ENCODE measurements at places on chromosomes 16 and 17.

DNA sequence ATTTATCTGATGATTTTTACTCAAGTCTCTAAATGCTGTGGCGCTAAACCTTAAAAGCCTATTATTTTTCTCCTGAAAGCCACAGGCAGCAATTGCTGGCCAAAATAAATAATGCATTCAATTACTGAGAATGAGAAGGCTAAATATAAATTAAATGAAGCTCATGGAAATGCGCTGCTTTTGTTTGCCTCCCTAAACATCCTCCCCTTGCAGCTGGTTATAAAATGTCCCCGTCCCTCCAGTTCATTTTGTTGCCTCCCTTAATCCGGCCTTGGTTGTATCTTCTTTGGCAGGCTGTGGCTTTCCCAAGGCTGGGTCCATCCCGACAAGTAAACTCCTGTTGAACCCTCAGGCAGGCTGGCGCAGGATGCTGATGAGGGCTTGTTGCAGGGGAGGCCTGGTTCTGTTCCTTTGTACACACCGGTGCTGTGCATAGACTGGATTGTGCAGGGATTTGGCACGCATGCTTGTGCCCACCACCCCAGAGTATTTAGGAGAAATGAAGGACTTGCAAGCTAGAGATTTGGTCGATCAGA lies 62.7 kb downstream of the KNOP1 start:
- DNase-seq = no peak

DNA sequence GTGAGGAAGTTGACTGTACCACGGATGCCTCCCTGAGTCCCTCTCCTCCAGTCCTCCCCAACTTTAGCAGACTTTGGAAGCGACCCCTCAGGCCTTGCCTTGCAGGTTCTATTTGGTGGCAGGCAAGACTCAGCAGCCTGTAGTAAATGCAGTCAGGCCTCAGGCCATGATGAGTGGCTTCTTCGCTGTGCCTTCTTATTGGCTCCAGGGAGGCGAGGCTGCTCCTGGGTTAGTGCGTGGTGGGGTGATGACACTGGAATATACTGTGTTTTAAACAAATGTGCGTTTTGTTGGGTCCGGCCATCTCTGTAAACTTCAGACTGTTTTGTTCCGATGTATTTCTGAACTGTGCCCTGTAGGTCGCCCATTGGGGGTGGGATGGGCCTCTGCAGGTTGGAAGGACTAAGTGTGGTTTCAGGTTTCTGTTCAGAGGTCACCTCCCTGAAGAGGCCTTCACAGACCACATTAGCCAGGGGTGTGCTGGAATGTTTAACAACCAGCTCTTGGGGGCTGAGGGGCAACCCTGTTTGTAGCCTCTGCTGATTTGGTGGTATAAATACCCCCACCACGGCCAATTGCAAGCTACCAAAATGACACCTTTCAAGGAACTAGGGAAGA lies 62.5 kb downstream of the CYLD start:
- DNase-seq = no peak

DNA sequence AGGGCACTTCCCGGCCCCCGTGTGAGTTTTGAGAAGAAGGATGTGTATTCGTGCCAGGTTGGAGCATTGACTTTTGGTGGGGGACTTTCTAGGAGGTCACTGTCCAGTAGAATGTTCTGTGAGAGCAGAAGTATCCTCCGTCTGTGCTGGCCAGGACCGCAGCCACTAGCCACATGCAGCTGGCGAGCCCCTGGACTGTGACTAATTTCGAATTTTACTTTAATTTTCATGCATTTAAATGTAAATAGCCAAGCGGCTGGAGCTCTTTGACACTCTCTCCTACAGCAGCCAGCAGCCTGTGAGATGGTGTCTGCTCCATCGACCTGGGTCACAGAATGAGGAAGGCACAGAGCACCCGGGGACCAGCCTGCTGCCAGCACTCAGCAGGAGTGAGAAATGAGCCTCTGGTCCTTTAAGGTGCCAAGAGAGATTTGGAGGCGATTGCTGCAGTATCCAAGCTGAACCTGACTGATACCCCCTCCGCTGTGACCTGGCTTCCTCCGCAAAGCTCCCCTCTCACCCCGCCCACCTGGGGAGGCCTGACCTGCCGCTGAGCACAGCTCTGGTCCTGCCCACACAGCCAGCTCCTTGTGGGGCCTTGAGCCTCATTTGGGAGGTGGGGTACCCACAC lies 7.8 kb downstream of the ATP2A3 start:
- no peak for DNase-seq

- no peak for DNase-seq
These were observed 3.7 kb upstream of the ERN1 start for GRCh38 chr17:64133546-64134215.

DNA sequence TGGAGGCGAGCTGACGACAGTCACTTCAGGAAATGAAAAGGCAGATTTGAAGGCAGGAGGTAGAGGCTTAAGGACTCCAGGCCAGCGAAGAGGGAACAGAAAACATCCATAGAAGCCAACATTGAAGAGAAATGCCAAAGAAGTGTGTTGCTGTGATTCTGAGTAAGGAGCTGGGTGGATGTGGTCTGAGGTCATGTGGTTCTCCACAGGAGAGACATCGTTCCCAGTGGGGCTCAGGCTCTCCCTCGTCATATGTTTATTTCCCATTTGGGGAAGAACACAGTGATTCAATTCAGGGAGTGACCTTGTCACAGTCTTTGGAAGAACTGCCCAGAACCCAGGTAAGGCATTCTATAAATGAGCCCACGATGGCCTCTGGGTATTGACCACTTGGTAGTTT lies 6.6 kb upstream of the PMP22 start:
- no peak for DNase-seq

GRCh38 chr17:50188921-50189549 lies 12.4 kb downstream of the COL1A1 start:
- no peak for DNase-seq

DNA sequence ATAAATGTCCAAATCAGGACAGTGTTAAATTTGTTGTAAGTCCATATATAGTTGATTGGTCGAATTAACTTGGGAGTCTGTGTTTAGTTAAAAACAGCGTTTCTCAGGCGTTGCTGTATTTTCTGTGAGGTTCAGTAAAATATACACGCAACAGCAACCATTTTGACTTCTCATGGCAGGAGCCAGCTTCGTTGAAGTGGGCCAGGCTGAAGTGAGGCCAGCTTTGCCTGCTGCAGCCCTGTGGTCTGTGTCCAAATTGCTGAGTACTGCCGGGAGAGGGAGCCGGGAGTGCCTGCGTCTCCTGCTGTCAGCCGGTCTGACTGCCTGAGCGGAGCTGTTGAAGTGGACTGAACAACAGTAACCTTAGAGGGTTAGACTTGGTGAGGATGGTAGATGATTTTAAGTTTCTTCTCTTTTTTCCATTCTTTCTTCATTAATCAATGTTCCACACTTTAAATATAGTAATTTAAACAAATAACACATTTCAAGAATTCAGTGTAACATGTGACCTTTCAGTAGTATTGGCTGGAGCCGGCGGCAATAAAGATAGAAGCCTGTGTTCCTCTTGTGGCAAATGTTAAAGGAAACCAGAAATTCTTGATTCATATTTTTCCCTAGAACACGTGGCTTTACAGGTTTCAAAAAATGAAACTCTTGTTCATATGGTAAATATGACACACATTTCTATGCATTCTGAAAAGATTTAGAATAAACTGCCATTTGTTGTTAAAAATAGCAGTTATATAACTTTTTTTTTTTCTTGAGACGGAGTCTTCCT lies 37.0 kb upstream of the ZNF750 start:
- DNase-seq = peak; percentile 77

DNA sequence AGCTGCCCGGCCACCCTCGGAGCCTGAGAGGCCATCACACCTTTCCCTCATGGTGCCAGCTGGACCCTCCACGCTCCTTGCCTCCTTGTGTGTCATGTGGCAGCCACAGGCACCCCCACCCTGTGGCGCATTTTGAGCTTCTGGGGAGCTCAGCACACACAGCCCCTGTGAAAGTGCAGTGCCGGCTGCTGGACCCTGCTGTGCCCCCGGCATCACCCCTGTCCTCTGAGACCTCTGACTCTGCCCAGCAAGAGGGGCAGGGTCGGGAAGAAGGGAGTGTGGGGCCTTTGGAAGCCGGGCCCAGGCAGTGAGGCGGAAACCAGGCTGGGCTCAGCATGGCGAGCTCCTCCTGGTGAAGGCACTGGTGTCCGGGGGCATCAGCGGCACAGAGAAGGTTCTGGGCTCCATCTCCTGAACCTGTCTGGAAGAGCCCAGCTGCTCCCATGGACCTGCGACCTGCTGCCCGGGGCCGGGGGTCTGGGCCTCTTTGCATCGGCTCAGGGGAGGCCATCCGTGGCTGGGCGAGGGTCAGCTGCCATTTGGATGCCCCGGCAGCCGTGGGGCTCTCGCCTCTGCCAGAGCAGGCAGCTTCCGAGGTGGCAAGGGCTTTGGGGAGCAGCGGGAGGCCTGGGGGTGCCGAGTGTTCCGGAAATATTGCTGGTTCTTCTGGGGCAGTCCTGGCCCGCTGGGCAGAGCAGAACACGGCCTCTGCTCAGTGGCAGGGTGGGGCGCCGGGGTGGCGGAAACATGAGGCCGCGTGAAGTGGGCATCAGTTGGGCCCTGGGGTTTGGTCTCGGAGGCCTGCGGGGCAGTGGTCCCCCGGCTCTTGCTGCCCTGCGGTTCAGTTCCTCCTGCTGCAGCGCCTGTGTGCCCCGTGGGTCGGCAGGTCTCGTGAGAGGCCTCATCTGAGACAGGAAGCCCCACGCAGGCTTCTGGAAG lies 17.9 kb downstream of the CENPX start:
- DNase-seq = no peak

GRCh38 chr16:65658349-65658748 lies 536.5 kb upstream of the CDH11 start:
- peak; percentile 54 for DNase-seq
